Activated gamma-delta T cell treated with Interleukin-2 at 50 U/mL for 16 hours (primary cell): ENCODE measurements at places on chromosomes 2 and 18.

- DNase-seq = no peak
Measured at GRCh38 chr2:146461068-146461467, 1383.8 kb upstream of the ACVR2A start.

- DNase-seq = no peak
Measured at GRCh38 chr2:200270732-200271131, 35.8 kb upstream of the SPATS2L start.

DNA sequence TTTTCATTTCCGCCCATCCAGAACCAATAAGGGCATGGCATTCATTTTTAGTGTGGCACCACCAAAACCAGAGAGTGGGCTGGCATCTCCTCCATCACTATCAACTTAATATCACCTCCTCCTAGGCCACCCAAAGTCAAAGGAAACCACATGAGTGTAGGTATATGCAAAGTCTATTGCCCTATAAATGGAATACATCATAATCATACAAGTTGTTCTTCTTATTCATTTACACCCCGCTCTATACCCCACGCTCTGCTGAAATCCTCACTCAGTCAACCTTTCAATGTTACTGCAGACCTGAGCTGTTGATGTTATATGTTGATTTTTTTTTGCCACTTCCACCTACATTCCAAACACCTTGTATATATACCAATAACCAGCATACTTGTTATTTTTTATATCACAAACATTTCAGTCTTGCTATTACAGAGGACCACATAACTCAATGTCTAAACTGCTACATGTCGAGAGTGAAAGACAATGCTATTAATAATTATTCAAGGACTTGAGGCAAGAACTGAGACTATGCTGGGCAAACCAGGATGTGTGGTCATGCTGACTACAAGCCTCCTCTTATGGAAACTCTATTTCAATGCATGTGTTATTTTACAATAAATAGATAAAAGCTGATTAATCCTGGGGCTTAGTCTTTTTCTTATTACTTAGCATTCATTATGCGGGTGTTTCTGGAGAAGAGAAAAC is 466.5 kb upstream of the ID2 start:
- no peak for DNase-seq

DNA sequence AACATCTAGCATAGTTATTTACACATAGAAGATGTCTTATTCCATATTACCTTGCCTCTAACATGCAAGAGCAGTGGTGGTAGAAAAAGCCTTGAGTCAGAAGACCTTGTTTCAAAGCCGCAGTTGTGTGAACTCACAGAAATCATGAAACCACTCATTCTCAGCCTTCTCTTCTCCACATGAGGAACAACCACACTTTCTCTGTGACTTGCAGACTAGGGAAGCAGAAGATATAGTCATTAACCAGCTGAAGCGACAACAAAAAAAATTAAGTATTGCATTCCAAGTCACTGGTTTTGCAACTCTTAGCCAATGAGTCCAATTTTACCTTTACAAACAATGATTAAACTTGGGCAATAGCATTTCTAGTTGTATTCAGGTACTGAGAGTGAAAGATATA is 19.0 kb downstream of the TWSG1 start:
- DNase-seq = no peak

GRCh38 chr18:7824970-7825369 is 257.9 kb downstream of the PTPRM start:
- no peak for DNase-seq

- no peak for DNase-seq
Measured at GRCh38 chr2:160467086-160467485, 26.5 kb downstream of the RBMS1 start.

- DNase-seq = no peak
Measured at GRCh38 chr2:195408811-195409210, 248.2 kb upstream of the SLC39A10 start.
